ENCODE measurements at places on chromosomes 11 and 22.

- no peak for DNase-seq
These were observed 28.2 kb downstream of the DKK3 start for GRCh38 chr11:11980200-11980599.

GRCh38 chr11:65356394-65356972, 1.9 kb downstream of the TIGD3 start:
- DNase-seq: no peak

GRCh38 chr22:30308518-30309230, 18.1 kb downstream of the TBC1D10A start:
- DNase-seq: no peak

DNA sequence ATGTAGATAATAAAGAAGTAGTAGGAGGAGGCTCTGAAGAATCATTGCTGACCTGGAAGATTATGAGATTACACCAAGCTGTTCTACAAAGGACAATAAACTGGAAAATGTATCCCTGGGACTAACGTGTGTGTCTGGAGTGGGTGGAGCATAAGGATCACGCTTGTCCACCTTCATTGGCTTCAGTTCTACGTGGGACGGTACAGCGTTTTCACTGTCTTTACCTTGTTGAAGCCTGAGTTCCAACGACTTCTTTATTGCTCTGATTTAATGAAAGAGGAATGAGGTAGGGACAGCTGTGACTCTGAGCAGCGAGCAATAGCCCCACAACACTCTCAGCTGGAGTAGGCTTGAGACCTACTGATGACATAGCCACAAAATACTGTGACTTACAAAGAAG, 87.0 kb downstream of the ARHGAP42 start:
- DNase-seq: no peak

- DNase-seq: peak; percentile 64
These were observed 694 bp downstream of the TMEM123 start for GRCh38 chr11:102451681-102452460.

- DNase-seq: no peak
These were observed 10.4 kb upstream of the SPINDOC start for GRCh38 chr11:63802637-63803414.

DNA sequence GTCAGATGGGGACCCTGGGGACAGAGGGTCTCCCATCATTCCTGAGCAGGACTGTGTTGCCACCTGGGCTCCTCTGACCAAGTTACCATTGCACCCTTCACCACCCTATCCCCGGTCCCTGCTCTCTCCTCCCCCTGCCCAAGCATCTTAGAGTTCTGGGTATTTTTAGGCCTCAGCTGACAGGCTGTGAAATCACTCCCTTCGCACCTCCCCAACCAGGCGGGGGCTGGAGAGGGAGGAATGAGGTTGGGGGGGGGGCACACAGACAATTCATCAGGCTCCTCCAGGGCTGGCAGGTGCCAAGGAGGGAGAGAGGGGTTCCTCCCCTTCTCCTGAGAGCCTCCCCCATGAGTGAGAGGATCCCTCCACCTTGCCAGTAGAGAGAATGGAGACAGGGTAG, 9.0 kb downstream of the SYT7 start:
- DNase-seq: no peak

DNA sequence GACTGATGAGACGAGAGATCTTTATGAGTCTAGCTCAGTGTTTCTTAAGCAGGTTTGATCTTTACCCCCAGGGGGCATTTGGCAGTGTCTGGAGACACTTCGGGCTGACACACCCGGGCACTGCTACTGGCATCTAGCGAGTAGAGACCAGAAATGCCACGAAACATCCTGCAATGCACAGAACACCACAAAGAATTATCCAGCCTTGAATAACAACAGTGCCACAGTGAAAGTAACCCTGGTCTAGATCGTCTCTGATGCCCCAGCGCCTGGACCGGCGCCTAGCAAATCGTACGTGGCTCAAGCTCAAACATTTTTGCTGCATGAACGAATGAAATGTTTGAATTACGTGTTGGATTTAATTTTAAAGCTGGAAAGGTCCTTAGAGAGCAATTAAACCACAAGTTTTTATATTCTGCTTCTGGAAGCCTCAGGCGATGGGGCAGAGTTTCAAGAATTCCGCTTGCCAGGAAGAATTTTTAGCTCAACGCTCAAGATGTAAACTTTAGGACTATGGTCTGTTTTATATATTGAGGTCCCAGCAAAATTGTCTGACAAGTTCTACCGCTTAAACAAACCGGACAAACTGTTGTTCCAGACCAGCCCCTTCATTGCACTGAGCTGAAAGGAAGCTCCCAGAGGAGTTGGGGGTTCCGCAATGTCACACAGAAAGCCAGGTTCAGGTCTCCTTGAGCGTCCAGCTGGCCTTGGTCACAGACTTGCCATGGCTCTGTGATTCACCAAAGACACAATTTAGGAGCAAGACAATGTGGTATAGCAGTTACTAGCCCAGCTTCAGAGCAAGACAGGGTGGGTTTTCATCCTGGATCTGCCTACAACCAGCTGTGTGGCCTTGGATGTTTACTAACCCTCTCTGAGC, 44.2 kb upstream of the SMTN start:
- no peak for DNase-seq

GRCh38 chr11:84089072-84090057, 803.2 kb upstream of the CCDC90B start:
- no peak for DNase-seq

DNA sequence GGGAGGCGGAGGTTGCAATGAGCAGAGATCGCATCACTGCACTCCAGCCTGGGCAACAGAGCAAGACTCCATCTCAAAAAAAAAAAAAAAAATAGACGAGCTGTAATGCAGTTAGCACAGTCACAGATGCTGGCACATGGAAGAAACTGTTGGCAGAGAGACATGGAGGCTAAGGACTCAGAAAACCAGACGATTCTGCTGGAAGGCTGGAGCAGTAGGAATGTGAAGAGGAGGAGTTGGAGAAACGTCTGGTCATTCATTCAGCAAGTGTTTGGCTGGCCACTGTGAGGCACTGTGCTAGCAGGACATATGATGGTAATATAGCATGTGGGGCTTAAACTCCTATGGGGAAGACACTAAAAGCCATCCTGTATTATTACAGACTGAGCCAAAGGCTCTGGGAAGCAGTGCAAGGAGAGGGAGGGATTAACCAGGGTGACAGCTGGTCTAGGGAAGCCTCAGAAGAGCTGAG, 5.0 kb downstream of the UQCR10 start:
- DNase-seq: no peak

DNA sequence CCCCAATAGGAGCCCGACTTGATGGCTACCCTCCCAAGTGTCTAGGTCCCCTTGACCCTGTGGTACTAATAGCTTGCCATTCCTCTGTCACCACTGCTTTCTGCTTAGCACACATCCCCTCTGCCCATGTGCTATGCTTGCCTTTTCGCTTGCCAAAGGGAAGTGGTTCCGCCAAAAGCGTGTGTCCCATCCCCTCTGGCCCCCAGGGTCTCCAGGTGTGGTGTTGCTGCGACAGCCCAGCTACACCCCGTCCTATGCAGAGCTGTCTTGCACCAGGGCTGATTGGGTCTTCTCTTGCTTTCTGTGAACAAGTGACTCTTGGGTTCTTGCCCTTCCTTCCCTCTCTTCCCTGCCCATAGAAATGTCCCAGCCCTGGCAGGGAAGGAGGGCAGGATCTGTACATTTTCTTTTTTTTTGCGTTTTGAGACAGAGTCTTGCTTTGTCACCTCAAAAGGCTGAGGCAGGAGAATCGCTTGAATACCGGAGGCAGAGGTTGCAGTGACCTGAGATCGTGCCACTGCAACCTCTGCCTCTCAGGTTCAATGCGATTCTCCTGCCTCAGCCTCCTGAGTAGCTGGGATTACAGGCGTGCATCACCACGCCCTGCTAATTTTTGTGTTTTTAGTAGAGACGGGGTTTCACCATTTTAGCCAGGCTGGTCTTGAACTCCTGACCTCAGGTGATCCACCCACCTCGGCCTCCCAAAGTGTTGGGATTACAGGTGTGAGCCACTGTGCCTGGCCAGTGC, 3.9 kb downstream of the TANGO2 start:
- DNase-seq: no peak

GRCh38 chr11:67270256-67271204, 4.3 kb downstream of the GRK2 start:
- DNase-seq: no peak

- no peak for DNase-seq
These were observed 19.9 kb downstream of the HPS4 start for GRCh38 chr22:26463688-26464087.

DNA sequence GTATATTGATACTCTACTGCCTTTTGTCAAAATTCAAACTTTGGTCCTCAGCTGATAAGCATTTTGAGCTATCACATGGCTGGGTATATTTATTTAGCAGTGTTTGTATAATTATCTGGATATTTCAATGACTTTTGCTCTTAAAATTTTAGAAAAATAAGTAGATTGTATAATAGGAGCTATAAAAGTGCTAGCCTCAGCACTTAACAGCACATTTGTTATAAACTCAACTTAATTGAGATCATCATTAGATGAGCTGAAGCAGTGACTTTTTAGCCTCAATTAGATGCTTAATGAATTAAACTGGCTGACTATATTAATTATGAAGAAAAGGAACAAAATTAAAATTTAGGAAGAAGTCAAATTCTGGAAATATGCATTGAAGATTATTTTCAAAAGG, 429.9 kb downstream of the DYNC2H1 start:
- DNase-seq: no peak

DNA sequence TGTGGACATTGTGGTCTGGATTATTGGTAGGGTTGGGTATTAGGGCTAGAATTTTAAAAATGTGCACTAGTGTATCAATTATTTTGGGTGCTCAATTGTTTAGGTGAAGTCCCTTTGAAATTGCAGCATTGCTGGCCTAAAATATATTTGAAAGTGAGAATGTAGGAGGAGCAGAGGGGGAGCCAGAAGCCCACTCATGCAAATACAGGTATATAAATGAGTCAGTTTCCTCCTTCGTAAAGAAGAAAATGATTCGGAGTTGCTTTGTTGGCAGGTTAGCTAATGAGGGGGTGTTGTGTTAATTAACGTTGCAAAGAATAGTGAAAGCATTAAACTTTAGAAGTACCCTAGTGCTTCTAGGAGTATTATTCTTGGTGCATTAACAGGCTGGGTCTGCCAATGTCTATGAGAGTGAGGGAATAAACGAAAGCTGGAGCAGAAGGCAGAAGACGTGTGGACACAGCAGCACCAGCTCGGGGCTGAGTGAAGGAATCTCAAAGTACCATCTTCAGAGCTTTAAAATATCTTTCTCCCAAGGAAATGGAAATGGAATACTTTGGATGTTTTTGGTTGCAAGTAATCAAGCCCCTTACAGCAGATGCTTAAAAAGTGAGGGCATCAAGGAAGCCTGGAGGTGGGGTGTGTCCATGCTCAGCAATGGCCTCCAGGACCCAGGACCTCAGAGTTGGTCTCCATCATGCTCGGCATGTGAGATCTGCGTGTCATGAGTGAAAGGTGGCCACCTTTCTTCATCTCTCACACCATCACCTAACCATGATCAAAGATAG, 522.9 kb downstream of the NTM start:
- no peak for DNase-seq

DNA sequence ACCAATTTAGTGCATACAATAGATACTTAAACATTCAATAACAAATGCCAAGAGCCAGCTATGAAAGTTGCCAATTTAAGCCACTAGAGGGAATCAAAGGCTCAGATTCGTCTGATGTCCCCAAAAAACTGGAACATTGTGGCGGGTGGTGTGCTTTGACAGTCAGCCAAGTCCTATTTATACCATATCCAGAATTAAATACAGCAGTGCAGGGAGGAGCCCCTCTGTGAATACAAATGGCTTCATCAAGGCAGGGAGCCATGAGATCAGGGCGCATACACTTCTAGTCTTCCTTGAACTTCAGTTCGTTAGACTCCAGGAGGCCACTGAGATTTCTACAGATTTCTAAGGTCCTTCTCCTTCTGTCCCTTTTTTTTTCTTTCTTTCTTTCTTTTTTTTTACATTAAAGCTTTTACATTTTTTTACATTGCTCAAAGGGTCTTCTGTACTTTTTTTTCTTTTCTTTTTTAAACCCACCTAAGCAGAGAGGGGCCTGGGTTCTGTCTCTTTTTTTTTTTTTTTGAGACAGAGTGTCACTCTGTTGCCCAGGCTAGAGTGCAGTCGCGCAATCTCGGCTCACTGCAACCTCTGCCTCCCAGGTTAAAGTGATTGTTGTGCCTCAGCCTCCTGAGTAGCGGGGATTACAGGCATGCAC, 41.5 kb upstream of the HSPA8 start:
- no peak for DNase-seq

- DNase-seq: no peak
These were observed 245.3 kb downstream of the CASP12 start for GRCh38 chr11:104652996-104653395.

GRCh38 chr11:3914805-3915204, 59.3 kb downstream of the STIM1 start:
- DNase-seq: no peak

DNA sequence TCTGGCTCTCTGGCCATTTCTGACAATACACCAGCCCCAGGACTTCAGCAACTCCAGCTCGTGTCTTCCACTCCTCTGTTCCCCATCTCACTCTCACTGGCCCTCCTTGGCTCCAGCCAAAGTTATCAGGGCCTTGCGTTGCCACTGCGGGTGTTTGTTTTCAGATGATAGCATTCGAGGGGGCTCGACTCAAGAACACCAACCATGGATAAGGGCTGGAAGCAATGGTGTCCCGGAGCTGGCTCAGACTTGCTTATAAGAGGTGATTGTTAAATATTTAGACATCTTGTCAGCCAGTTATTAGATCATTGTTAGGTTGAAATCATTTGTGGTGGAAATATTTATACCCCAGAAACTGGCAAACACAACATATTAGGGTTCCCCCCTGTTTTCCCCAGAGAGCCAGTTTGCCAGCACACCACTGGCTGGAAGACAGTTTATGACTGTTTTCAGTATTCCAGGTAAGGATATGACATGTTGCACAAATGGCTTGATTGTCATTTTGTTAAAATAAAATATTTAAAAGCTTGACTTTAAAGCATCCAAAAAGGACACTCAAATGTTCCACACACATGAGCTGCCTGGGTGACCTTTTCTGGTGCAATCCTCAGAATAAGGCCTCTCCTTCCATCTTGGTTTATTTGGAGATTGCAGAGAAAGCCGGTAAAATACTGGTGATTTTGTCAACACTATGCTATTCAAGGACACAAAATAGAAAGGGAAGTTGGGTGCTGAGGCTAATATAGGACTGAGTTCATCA, 98.3 kb downstream of the FBXO7 start:
- no peak for DNase-seq

GRCh38 chr11:117026593-117027330, 71.5 kb downstream of the SIK3 start:
- no peak for DNase-seq

DNA sequence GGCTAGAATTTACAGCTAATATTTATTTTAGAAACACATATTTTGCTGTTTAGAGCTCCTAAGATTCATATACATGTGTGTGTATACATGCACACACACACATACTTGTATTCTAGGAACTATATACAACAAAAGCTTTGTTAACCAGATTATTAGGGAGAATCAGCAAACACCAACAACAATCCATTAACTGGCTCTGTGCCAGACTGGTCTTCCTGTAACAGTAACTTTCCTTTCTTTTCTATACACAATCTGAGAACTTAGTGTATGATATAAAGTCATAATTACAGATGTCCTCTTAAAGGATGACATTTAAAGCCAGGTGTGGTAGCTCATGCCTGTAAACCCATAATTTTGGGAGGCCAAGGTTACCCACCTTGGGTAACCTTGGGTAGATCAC, 49.5 kb upstream of the CLNS1A start:
- no peak for DNase-seq

- DNase-seq: no peak
These were observed 13.3 kb upstream of the ANO1 start for GRCh38 chr11:70064726-70065317.

- DNase-seq: no peak
These were observed 72.9 kb upstream of the SEPTIN5 start for GRCh38 chr22:19641254-19641982.

- DNase-seq: no peak
These were observed 28.4 kb upstream of the RFPL3 start for GRCh38 chr22:32329202-32329645.

- DNase-seq: no peak
These were observed 33.8 kb downstream of the MYEOV start for GRCh38 chr11:69327741-69328191.

Data from stimulated activated CD8-positive, alpha-beta memory T cell treated with anti-CD3 and anti-CD28 coated beads, Interleukin-15, amount 100 ng/mL, for 48 hours (primary cell).